ENCODE measurements at places on chromosomes 12 and 14. TPM values are rescaled to one million over a fixed set of nuclear protein-coding genes. Genes with fewer than 3 reads are reported as not detected.

DNA sequence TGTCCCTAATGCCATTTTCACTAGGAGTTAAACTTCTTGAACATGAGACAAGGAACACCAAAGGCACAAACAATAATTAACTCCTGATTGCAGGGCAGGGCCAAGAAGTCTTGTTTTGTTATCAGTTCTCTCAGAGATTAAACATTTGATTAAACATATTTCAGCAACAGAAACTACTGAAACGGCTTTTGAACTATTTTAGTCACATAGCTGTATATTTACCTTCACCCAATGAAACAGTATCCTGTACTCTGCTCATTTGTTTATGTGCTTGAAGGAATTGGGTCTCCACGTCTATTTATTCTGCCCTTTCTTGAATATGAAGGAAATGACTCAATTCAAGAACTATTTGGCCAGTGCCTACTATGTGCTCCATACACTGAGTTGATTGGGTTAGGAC is 51.3 kb upstream of the PTCSC3 start:
- no peak for DNase-seq

TMTC1 gene
- 0.07 TPM for total RNA-seq

- DNase-seq, result peak; percentile 99
These were observed at the start of gene BORCS5 for GRCh38 chr12:12356896-12357718. TSS of gene BORCS5 (plus strand) at chr12:12357078. CDS start at chr12:12357452, 374 bp downstream.

MOK gene
- 3.2 TPM for total RNA-seq

- no peak for DNase-seq
These were observed 13.9 kb downstream of the SLC25A29 start for GRCh38 chr14:100292301-100292775.

DHRS2 gene
- 1.1 TPM for total RNA-seq

DNA sequence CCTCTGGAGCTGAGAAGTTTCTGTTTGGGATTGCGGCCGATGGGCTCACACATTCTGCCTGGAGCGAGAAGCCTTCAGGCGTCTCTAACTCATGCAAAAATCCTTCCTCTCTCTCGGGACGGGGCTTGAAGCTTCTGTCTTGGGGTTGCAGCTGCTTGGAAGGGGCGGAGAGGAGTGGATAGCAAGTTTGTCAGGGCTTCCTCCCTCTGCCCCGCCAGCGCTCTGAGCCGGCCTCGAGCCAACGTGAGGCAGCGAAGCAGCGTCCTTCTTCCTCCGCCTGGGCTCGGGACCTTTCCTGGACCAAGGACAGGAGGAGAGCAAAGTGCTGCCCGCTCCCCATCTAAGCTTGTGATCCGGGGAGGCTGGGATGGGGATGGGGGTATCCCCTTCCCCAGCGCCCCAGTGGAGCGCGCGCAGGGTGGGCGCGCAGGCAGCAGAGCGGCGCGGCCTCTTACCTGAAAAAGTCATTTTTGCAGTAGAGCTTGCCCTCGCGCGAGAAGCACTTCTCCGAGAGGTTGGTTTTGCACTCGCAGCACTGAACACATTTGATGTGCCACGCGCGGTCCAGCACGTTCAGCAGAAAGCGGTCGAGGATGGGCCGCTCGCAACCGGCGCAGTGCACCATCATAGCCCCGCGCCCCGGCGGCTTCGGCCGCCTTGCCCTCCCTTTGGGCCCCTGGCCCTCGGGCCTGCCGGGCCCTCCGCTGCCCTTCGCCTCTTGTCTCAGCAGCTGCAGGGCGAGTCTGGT is 626 bp downstream of the LHX5 start:
- no peak for DNase-seq

DNA sequence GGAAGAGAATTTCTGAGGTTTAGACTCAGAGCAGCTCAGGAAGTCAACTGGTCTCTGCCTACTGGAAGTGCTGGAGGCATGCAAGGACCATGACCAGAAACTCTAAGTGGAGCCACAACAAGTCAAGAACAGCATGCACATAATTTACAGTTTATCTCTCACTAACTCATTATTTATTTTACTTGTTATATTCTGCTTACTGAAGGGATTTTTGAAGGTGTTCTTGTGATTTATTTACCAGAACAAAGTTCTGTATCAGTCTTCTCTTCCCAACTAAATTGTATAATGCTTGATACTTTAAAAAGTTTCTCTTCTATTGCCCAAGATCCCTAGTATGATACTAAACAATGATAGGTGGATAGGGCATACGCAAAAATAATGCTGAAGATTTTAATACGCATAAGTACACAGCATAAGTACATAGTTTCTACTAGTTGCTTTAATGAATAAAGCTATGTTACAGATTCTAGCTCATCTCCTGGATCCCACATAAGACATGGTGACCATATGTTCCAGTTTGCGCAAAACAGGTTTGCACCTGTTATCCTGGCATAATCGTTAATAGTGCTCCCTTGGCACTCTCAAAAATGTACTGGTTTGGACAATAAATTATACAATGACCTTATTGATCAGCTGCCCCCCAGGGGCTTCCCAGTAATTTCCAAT is 11.6 kb upstream of the SPTB start:
- DNase-seq, result no peak

KCNMB4 gene
- 0.32 TPM for total RNA-seq

DNA sequence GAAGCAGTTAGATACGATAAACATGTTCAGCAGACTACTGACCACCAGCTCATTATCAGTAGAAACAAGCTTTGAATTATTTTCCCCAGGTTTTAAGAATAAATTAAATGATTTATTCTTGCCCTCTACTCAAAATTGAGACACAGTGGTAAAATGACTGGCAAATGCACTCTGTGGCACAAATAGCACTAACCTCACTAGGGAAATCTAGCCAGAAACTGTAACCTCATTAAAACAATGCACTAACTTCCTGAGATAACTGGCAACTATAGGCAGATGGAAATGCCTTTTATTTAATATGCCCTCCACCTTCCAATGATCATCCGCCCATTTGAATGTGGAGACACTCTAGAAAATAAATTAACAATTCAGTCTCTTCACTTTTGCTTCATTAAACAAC is 33.2 kb downstream of the CPNE8 start:
- no peak for DNase-seq

- no peak for DNase-seq
These were observed 21.7 kb downstream of the RACGAP1 start for GRCh38 chr12:50003595-50003994.

LHX5 gene
- total RNA-seq, result not detected

HHIPL1 gene
- 0.09 TPM for total RNA-seq

- DNase-seq, result no peak
These were observed 112.3 kb downstream of the PLXNC1 start for GRCh38 chr12:94260717-94261116.

DNA sequence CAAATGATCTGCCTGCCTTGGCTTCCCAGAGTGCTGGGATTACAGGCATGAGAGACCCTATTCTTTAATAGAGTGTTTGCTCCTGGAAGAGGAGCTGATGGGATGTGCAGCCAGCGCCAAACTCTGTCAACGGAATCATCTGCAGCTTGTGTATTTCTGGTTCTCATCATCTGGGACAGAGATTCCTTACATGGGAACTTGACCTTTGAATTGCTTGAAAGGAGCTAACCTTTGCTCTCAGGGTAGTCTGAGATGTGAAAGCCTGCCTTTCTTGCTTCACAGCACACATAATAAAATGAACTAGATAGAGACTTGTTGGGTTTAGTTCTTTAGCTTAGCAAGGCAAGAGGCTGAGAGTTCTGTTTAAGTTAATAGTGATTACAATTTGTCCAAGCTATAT is 120.0 kb downstream of the OTOGL start:
- DNase-seq, result no peak

GRCh38 chr14:72196237-72197015 is 264.2 kb downstream of the RGS6 start:
- no peak for DNase-seq

Measured in activated CD8-positive, alpha-beta memory T cell treated with anti-CD3 and anti-CD28 coated beads, Interleukin-2, amount 10 ng/mL, durations not matched to agents 7 days and 5 days (primary cell).